ENCODE measurements at places on chromosomes 1 and 21.

DNA sequence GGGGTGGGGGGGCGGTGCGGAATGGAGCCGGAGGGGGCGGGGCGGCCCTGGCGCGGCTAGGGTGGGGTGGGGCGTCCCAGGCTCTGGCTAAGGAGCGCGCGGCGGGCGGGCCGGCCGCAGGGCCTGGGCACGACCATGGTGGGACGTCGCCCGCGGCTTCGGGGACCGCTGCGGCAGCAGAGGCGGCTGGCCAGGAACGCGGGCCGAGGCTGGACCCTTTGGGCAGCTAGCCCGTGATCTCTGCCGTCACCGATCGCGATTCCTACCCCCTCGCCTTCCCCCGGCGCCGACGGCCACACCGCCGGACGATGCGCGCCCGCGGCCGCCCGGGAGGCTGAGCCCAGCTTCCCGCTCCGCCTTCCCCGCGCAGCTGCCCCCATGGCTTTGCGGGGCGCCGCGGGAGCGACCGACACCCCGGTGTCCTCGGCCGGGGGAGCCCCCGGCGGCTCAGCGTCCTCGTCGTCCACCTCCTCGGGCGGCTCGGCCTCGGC is at the start of gene MAP3K21:
TSS of gene MAP3K21 (plus strand) at position 74 of the 491 bp plus-strand sequence. CDS start at position 379, 305 bp downstream.
- no peak for DNase-seq

GRCh38 chr1:18244762-18245161 is 137.2 kb downstream of the IGSF21 start:
- DNase-seq = no peak

- no peak for DNase-seq
Measured at GRCh38 chr1:45177452-45177851, 29.0 kb downstream of the ZSWIM5 start.

- DNase-seq = no peak
Measured at GRCh38 chr21:36557316-36557715, 77.4 kb upstream of the CLDN14 start.

DNA sequence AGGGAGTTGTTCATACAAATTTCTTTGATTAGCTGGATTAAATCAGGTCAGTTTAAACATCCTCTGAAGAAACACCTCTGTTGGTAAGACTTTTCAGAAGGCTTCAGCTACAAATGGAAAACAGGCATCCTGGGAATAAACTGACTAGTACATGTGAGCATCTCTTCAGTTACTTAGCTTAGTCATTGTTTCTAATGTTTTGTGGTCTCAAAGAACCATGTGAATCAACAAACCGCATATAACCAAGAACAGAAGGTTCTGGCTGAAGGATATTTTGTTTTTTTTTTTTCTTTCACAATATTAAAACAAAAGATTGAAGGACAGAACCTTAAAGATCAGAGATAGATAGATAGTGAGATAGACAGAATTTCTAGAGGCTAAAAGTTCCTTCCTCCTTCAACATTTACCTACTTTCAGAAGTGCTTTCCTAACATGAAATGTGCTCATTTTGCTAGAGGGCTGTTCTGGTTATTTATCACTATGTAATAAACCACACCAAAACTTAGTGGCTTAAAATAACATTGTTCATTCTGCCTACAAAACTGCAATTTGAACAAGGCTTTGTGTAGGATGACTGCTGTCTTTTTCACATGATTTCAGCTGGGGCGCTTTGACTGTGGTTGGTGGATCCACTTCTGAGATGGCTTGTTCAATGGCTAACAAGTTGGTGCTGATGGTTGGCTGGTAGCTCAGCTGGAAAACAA is 119.8 kb upstream of the PTGFR start:
- no peak for DNase-seq

DNA sequence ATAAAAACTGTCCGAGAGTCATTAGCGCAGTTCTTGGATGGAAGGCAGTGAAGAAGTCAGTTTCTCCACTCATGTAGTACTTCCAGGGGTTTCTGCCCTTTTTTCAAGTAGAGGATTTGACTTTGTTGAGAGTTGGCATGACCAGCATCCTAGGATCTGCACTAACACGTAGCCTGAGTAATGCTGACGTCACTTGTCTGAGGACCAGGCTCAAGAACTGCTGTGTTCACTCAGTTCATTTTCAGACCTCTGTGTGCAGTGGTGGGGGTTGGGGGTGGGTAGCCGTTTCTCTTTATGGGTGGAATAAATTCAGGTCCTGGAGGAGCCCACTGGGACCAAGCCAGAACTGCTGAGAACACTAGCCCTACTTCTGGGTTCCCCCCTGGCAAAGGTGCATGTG is 53.3 kb downstream of the MRPS6 start:
- DNase-seq = no peak
